ENCODE measurements at places on chromosomes 11 and 22.

- DNase-seq: no peak
These were observed 69.2 kb downstream of the SCN3B start for GRCh38 chr11:123585206-123585605.

DNA sequence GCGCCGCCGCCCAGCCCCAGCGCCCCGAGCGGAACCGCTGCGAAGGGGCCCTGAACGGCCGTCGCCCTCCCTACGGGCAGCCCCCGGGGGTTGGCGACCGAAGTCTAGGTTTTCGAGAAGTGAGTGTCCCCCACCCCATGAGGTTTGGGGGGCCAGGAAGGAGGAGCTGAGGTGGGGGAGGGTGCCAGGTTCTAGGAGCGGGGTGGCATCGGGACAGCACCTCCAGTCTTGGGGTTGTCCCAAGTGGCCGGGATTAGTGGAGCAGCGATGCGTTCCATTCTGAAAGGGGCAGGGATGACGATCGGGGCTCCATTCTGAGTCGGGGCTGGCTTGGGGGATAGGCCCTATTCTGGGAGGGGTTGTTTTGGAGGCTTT is 408 bp downstream of the PPP2R5B start:
- peak; percentile 24 for DNase-seq

DNA sequence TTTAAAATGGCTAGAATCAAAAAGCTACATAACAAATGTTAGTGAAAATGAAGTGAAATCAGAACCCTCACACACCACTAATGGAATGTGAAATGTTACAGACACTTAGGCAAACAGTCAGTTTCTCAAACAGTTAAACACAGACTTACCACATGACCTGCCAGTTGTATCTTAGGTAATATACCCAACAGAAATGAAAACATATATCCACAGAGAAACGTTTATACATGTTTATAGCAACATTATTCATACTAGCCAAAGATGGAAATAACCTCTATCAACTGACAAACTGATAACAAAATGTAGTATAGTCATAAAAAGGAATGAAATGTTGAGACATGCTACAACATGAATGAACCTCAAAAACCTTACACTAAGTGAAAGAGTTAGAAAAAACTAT is 131.5 kb upstream of the TRPC6 start:
- no peak for DNase-seq

- no peak for DNase-seq
These were observed 16.0 kb upstream of the CYB5R3 start for GRCh38 chr22:42664976-42665831.

- DNase-seq: no peak
These were observed 273.9 kb downstream of the TBC1D22A start for GRCh38 chr22:47036352-47036751.

DNA sequence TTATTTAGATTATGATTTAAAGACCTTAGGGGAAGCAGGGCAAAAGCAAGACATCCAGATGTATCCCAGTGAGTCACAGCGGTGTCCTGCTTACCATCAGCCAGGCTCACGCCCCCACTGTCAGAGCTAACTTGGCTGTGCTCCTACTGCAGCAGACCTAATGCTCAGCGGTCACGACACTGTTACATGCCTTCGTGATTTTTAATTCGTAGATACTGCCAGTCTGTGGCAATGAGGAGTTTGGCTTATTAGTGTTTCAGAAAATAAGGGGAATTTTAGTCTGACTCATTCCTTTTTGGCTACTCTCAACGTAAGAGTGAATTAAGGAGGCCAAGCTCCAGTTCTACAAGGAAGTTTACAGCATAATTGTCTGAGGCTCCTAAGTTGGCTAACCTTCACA is 22.7 kb downstream of the EFCAB6 start:
- no peak for DNase-seq

GRCh38 chr11:62791501-62792201 is at the start of gene TMEM223:
TMEM223 (minus strand) TSS chr11:62792006; CDS start chr11:62791994, 12 bp downstream.
- peak; percentile 85 for DNase-seq

DNA sequence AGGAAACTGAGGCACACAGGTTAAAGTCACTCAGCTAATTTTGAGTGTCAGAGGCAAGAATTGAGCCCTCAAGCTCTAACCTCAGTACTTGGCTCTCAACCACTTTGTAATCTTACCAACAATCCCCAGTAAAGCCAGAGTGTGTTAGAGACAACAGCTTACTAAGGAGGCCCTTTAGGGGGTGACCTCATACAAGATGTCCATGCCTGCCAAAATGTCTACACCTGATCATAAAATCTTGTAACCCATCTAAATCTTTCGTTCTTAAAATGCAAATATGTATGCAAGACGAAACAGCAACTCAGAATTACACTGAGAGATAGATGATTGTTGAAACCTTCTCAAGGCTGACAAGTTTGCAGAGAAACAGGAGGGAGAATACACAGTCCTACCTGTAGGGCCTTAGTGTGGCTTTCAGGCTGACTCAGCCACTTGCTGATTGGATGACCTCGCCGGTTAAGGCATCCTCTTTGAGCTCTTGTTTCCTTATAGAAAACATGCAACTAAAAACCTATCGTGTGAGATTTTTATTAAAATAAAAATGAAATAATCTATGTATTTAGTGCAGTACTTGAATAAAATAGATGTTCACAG is 143.2 kb downstream of the OPCML start:
- DNase-seq: no peak

GRCh38 chr11:101576456-101576855 is 7.4 kb downstream of the TRPC6 start:
- no peak for DNase-seq

- peak; percentile 35 for DNase-seq
These were observed 723.3 kb downstream of the NTM start for GRCh38 chr11:132093536-132094259.

GRCh38 chr11:130068986-130069658 is 572 bp upstream of the APLP2 start:
- peak; percentile 60 for DNase-seq

DNA sequence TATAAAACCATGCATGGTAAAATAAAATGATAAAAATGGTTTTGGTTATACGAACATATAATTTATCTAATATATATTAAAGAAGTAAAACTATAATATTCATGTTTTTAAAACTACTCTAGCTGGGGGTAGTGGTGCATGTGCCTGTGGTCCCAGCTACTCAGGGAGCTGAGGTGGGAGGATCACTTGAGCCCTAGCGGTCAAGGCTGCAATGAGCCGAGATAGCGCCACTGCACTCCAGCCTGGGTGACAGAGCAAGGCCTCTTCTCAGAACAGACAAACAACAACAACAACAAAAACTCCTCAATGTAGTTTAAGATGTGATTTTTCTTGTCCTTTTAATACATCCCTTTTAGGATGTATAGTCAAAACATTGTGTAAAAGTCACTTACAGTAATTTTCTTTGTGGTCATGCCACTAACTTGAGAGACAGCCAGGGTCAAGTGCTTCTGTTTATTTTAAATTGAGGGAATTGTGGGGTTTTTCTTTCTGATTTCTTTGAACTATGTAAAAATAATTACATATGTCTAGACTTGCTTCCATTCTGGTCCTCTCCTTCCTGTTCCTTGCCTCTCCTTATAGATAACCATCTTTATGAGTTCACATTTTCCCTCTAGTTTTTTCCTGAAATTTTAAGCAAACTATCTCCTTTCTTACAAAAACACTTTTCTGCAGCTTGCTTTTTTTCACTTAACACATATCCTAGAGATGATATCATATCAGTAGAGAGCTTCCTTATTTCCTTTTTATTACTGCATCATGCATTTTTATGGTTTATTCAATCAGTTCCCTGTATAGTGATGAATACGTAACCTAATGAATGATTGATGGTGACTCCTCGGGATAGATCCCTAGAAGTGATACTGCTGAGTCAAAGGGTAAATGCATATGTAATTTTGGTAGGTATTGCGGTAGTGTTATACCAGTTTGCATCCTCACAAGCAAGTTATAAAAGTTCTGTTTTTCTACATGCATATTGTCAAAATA is 9.1 kb downstream of the OR2AT4 start:
- no peak for DNase-seq

Data from globus pallidus (tissue), 1 donor.